ENCODE measurements at places on chromosomes 11 and 22. TPM values are rescaled to one million over a fixed set of nuclear protein-coding genes. Genes with fewer than 3 reads are reported as not detected.

Gene CRYBB2
- polyA plus RNA-seq: not detected

GRCh38 chr11:1482581-1483444, 3.8 kb downstream of the MOB2 start:
- no peaks in the 10 kb centered on the region for H3K27me3 ChIP-seq
- peaks cover 27% of the 10 kb centered on the region for H3K36me3 ChIP-seq
- peaks cover 17% of the 10 kb centered on the region for H3K4me1 ChIP-seq
- DNase-seq: no peak
- H3K4me3 ChIP-seq: no peak overlapping the region

DNA sequence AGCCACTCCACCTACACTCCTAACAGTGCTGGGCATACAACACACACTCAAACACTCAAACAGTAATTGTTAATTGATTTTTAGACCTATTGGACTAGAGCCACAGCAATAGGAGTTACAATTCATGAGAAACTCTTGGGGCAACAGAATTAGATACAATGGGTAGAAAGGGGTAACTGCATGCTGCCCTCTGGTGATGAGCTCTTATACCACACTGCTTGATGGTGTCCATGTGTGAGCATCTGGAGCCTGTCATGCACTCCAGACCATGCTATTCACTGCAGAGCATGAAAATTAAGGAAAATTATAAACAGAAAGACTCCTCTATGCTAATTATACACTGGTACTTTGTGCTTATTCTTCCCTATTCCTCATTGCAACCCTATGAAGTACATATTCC, 975.5 kb upstream of the CCDC90B start:
- no peaks in the 10 kb centered on the region for H3K36me3 ChIP-seq
- H3K4me1 ChIP-seq: no peaks in the 10 kb centered on the region
- no peak overlapping the region for H3K27ac ChIP-seq
- no peak for DNase-seq
- no peaks in the 10 kb centered on the region for H3K27me3 ChIP-seq

- no peaks in the 10 kb centered on the region for H3K36me3 ChIP-seq
- H3K27ac ChIP-seq: no peak overlapping the region
- H3K27me3 ChIP-seq: no peaks in the 10 kb centered on the region
- H3K4me1 ChIP-seq: no peaks in the 10 kb centered on the region
- DNase-seq: no peak
- no peak overlapping the region for H3K4me3 ChIP-seq
Measured at GRCh38 chr11:70546191-70546940, 148.0 kb downstream of the CTTN start.

DNA sequence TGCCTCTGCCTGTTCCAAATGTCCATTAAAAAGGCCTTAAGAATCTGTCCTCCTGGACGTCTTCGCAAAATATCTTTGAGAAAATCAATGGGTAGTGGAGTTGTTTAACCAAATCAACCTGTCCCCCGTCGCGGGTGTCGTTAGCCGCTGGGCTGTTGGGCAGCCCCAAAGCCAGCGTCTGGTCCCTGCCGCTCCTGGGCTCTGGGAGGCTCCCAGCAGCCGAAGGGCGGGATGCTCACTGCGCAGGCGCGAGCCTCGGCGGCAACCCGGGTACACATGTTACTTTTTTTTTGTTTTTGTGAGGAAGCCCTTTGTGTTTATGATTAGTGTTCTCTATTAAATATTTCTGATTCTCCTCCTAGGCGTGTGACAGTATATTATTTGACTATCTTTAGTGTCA, 12.6 kb downstream of the MMP10 start:
- H3K27ac ChIP-seq: no peak overlapping the region
- DNase-seq: no peak
- no peak overlapping the region for H3K4me3 ChIP-seq
- H3K4me1 ChIP-seq: no peaks in the 10 kb centered on the region
- no peaks in the 10 kb centered on the region for H3K27me3 ChIP-seq
- no peaks in the 10 kb centered on the region for H3K36me3 ChIP-seq

Gene NPAS4
- not detected for polyA plus RNA-seq

Gene RNH1
- polyA plus RNA-seq: 156 TPM

Gene CASP1
- polyA plus RNA-seq: 28.4 TPM

DNA sequence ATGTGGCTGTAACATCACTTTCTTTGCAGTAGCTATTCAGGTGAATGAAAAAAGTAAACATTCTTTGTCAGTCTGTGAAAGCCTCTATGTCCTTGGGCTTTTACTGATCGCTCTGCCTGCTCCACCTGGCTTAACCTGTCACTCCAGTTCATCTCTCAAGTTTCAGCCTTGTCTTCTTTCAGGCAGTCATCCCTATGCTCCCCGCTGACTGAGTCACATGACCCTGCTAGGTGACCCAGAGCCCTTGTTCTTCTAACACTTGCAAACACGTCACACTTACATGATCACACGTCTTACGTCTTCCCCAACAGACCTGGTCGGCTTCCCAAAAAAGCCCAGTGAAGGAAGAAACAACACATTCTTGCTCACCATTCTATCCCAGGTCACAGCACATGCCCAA, 499.3 kb upstream of the TENM4 start:
- no peak overlapping the region for H3K4me3 ChIP-seq
- H3K36me3 ChIP-seq: no peaks in the 10 kb centered on the region
- no peaks in the 10 kb centered on the region for H3K27me3 ChIP-seq
- H3K27ac ChIP-seq: no peak overlapping the region
- H3K4me1 ChIP-seq: no peaks in the 10 kb centered on the region

Gene HTR3A
- 5.6 TPM for polyA plus RNA-seq

DNA sequence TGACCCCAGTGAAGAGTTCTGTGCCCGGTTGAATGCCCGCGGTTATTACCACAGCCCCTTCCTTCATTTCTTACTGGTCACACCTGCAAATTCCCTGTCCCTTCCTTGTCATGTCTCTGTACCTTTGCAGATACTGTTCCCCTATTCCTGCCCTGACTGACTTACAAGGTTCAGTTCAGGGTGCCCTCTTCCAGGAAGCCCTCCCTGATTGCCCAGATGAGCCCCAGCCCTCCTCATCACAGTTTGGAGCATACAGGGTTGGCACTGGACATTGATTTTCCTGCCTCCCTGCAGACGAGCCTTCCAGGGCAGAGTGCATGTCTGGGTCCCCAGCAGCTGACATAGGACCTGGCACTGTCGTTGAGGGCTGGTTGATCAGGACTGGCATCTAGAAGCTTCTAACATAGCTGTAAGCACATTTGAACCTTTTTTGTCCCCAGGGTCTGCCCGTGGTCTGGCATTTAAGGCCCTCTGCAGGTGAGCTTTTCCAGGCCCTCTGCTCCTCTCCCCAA, 70.4 kb upstream of the SHISAL1 start:
- H3K4me3 ChIP-seq: no peak overlapping the region
- H3K36me3 ChIP-seq: no peaks in the 10 kb centered on the region
- no peaks in the 10 kb centered on the region for H3K27me3 ChIP-seq
- no peak overlapping the region for H3K27ac ChIP-seq

DNA sequence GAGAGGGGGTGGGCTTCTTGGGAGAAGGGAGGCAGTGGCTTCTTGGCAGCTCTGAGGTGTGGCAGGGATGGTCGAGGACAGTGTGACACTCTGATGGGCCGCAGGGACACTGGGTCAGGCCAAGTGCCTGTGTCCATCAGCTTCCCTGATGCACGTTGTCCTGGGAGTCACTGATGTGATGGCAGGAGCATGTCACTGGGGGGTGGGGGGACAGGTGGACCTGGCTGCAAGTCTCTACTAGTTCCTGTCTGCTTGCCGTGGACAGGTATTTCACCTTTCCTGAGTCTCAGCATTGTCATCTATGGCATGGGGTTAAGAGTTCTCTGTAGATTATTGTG, 592.9 kb downstream of the TBC1D22A start:
- no peaks in the 10 kb centered on the region for H3K27me3 ChIP-seq
- H3K36me3 ChIP-seq: no peaks in the 10 kb centered on the region
- DNase-seq: no peak
- no peak overlapping the region for H3K27ac ChIP-seq
- no peaks in the 10 kb centered on the region for H3K4me1 ChIP-seq
- H3K4me3 ChIP-seq: no peak overlapping the region

Gene RPS6KB2
- polyA plus RNA-seq: 131 TPM

Data from B cell (primary cell).